ENCODE measurements at places on chromosomes 2 and 18.
A peak's percentile ranks its signal among the peaks of the same experiment; 100 is the strongest.

DNA sequence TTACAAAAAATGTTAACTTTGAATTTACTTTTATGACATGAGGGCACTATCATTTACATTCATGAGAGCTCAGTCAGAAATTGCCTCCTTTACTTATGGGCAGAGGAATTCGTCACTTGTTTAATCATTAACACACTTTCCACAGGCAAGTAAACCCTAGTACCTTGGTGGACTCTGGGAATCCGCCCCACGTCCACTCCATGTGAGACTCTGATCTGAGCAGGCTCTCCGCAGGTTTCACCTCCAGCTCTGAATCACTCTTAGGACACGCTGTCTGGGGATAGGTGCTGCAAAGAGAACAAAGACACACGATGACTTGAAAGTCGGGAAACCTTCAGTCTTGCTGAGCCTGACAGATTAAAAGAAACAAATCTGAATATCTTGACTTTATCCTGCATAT is 73.6 kb downstream of the LPIN2 start:
- no peak for DNase-seq

DNA sequence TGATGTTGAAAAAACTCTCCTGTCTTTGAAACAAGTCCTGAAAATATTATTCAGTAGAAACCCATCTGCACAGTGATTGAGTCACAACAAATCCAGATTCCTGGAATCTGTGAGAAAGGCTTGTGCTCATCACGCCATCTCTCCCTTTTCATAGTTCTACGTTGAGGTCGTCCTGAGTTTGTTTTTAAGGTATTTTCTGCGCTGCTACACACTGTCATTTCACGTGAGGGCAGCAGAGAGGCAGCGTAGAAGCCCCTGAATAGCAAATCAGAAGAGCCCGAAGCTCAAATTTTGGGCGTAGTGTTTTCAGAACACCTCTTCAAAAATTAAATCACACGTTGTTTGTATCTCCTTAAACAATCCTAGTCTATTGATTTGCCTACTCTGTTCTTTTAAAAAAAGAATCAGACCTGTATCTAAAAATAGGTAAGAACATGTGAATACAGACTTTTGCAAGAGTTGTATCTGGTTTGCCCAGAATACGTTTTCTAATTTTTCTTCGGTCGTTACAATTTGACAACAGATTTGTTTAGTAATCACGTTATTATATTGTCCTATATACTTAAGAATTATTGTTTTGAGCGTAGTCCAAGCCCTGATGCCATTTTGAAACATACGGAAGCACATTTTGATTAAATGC is 61.6 kb upstream of the SLC38A11 start:
- DNase-seq: peak; percentile 16

GRCh38 chr2:85132834-85133637 is at the start of gene TCF7L1:
Gene TCF7L1 (plus strand): TSS chr2:85133392. CDS start chr2:85133685, 293 bp downstream.
- peak; percentile 56 for DNase-seq

GRCh38 chr2:101124643-101125366 is 26.4 kb downstream of the TBC1D8 start:
- DNase-seq: no peak

GRCh38 chr2:96258166-96259022 is 7.4 kb downstream of the TMEM127 start:
- no peak for DNase-seq

GRCh38 chr2:227855440-227855839 is 16.0 kb upstream of the DAW1 start:
- no peak for DNase-seq

DNA sequence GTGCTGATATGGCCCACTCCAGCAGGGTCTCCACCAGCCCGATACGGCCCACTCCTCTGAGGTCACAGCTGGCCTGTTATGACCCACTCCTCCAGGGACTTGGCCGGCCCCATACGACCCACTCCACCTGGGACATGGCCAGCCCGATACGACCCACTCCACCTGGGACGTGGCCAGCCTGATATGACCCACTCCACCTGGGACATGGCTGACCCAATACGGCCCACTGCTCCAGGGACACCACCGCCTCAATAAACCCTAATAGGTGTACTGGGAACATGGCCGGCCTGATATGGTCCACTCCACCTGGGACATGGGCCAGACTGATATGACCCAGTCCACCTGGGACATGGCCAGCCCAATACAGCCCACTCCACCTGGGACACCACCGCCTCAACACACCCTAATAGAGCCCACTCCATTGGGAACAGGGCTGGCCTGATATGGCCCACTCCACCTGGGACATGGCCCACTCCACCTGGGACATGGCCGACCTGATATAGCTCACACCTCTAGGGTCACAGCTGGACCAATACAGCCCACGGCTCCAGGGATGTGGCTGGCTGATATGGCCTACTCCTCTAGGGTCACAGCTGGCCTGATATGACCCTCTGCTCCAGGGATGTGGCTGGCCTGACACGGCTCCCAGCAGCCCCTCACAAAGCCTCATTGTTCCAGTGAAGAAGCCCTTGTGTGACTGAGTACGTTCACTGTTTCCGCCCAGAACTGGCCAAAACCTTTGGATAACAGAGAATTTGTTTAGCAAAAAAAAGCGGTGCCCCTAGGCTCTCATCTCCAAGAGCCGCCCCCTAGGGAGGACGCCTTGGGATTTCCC is 245.6 kb downstream of the HDAC4 start:
- no peak for DNase-seq

DNA sequence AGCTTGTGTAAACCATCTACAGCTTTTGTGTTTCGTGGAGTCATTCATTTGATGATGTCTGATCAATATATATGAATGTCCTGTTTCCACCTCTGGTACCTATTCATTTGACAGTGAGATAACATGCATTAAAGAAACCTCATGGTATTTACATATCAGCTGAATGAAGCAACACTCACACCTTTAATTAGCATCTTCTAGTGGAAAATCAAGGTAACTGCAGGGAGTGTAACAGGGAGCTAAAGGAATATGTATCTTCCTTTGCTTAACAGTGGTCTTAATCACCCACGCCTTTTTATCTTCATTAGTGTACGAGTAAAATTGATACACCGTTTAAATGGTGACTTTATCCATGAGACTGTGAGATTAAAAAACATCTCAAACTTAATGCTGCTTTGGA is 15.6 kb downstream of the SLC39A10 start:
- no peak for DNase-seq

GRCh38 chr18:74546007-74546406 is 11.7 kb downstream of the CNDP1 start:
- no peak for DNase-seq

DNA sequence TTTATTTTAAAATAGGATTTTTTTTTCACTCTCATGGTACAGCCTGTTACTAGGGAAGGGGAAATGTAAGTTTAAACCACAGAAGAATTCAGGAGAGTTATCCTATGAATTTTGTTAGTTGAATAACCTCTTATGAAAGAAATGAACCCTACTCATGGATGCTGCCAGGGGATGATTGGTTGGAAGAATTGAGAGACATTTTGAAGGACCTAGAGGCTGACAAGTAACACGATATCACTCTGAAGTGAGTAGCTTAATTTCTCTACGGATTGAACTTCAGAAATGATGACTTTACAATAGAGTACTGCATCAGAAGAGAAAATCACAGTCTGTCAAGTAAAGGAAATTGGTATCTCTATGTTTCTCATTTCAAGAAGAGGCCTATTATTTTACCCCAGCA is 1346.2 kb downstream of the SUCLG1 start:
- DNase-seq: no peak

DNA sequence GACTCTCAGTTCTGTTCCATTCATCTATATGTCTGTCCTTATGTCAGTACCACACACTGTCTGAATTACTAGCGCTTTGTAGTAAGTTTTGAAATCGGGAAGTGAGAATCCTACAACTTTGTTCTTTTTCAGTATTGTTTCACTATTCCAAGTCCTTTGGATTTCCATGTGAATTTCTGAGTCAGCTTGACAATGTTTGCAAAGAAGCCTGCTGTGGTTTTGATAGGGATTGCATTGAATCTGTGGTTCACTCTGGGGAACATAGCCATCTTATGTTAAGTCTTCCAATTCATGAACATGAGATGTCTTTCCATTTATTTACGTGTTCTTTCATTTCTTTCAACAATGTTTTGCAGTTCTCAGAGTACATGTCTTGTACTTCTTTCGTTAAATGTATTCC is 15.0 kb downstream of the SLC3A1 start:
- no peak for DNase-seq

DNA sequence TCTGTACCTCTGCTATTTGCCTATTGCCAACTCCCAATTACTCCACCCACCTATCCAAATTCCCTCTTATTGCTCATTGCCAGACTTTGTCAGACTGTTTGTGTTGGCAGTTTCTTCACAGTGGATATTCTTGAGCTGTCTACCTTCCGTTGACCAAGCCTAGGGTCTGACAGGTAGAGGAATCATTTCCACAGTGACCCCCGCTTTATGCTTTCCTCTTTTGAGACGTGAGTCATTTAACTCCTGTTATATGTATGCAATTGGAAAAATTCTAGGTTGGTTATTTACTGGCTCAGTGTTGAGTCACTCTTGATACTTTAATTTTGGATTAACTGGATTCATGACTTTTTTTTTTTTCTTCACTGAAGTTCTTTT is 187.7 kb downstream of the IRS1 start:
- DNase-seq: no peak

- DNase-seq: no peak
Observed at GRCh38 chr2:201203916-201204654, 21.1 kb downstream of the CASP10 start.

- DNase-seq: no peak
Observed at GRCh38 chr2:239813261-239814115, 211.7 kb downstream of the NDUFA10 start.

DNA sequence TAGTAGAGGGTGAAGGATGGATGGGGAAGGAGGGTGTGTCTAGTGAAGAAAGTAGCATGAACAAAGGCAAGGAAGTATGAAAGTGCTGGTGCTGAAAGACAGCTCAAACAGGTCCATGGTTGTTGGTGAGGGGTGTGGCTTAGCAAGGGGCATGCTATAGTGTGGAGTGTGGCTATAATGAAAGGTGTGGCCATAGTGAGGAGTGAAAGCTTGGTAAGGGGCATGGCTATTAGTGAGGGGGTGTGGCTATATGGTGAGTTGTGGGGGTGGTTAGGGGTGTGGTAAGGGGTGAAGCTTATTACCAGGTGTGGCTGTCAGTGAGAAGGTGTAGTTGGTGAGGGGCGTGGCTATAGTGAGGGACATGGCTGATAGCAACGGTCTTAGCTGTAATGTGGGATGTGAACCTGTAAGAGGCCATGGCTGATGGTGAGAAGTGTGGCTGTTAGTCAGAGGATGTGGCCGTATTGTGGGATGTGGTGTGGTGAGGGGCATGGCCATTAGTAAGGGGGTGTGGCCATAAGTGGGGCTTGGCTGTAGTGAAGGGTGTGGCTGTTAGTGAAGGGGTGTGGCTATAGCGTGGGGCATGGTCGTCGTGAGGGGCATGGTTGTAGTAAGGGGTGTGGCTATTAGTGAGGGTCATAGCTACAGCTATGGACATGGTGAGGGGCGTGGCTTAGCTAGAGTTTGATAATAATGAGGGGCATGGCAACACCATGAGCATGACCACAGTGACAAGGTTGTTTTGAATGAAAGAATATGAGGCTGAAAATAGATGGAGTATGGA is 549.6 kb downstream of the FBXO15 start:
- no peak for DNase-seq

GRCh38 chr2:60872510-60872928 is 8.9 kb upstream of the REL start:
- no peak for DNase-seq

GRCh38 chr18:32974421-32975162 is 201.8 kb upstream of the KLHL14 start:
- no peak for DNase-seq

DNA sequence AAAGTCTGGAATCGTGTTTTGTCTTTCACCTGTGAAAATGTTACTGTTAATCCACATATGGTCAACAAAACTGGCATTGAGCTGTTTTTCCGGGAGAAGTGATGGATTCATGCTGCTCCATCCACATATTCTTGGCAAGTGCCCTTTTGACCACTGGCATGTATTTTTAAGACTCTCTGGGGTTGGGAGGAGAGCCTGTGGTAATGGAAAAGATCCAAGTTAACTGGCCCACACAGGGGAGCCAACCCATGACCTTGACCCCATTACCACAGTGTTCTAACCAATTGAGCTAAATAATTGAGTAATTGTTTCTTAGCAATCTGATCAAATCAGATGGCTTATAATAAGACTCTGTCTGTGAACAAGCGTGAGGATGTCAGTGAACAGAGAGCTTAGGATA is 296.2 kb upstream of the NRP2 start:
- no peak for DNase-seq

GRCh38 chr18:10057894-10058791 is 144.3 kb downstream of the VAPA start:
- no peak for DNase-seq

DNA sequence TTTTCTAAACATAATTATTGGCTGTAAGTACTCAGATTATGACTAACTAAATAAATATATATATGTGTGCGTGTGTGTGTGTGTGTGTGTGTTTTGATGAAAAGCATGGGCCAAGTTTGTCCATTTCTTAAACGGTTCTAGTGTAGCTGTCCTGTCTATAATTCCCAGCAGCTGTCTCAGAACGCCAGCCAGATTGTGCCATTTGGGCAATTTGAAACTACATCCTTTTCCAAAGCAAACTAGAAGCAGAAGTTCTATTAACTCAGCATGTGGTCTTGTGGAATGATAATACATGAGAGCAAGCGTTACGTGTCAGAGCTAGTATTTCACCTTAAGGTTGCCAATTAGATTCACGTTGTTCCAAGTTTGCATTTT is 1.7 kb downstream of the ARHGAP28 start:
- DNase-seq: no peak

- no peak for DNase-seq
Observed at GRCh38 chr2:144405982-144406788, 113.7 kb downstream of the ZEB2 start.

DNA sequence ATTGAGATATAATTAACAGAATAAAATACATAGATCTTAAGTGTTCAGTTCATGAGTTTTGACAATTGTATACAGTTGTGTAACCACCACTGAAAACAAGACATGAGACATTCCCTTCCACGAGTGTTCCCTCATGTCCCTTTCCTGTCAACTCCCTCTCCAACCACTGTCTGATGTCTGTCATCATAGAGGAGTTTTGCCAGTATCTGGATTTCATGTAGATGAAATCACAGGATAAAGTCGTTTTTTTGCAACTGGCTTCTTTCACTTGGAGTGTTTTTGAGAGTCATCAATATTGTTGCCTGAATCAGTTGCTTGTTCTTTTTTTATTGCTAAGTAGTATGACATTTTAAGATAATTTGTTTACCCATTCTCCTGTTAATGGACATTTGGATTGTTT is 52.7 kb downstream of the RBMS1 start:
- no peak for DNase-seq

DNA sequence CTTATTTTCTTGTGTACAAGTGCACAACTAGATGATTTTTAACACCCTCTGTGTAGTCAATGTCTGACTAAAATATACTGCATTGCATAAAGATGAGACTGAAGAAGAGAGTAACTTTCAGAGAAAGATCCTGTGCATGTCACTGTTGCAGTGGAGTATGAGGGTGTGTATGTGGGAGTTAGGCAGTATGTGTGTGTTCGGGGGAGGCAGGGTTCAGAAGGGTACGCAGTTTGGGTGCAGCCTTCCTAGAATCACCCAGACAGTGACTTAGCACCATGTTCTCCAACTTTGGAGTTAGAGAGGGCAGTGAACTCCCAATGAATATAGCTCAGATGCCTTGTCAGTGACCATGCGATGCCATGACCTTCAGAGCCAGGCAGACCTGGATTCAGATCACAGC is 84.6 kb downstream of the LRATD1 start:
- DNase-seq: no peak

GRCh38 chr2:195810340-195811098 is 153.5 kb downstream of the SLC39A10 start:
- no peak for DNase-seq

GRCh38 chr2:25373269-25373981 is 31.7 kb upstream of the DNMT3A start:
- no peak for DNase-seq
